ENCODE measurements at places on chromosomes 3 and 15. TPM values are rescaled to one million over a fixed set of nuclear protein-coding genes. Genes with fewer than 3 reads are reported as not detected.
A peak's percentile ranks its signal among the peaks of the same experiment; 100 is the strongest.

GRCh38 chr3:173733029-173733652 lies 335.6 kb downstream of the NLGN1 start:
- DNase-seq = peak; percentile 50

DNA sequence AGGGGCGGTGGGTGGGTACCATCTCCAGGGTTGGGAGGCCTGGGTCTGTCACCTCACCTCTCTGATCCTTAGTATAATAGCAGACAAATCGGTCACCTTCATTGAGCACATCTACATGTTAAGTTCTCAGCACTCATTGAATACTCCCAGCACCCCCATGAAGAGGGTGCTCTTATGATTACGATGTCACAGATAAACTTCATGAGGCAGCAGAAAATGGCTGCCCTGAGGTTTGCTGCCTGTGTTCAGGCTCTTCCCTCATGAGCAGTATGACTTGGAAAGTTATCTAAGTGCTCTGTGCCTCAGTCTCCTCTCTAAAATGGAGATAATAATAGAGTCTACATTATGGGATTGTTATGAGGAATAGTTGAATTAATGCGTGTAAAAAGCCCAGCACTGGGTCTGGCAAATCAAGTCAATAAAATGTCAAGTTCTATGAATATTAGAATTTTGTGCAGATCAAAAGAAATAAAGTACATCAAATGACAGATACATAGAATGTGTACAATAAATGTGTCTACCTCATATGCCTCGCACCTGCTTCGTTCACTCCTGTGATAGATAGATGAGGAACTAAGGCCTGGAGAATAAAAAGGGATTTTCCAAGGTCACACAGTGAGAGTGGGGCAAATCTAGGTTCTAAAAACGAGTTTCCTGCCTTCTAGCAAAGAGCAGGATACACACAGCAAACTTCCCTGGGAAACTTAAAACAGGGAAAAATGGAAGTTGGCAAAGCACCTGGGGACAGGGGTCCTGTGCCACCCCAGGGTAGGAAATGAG lies 142.2 kb upstream of the MRPS22 start:
- DNase-seq = no peak

- no peak for DNase-seq
These were observed 34.2 kb upstream of the TF start for GRCh38 chr3:133712017-133712416.

- DNase-seq = peak; percentile 28
These were observed 396.5 kb upstream of the GBE1 start for GRCh38 chr3:82157952-82158351.

- DNase-seq = no peak
These were observed 133.6 kb downstream of the PLD1 start for GRCh38 chr3:171676601-171677175.

DNA sequence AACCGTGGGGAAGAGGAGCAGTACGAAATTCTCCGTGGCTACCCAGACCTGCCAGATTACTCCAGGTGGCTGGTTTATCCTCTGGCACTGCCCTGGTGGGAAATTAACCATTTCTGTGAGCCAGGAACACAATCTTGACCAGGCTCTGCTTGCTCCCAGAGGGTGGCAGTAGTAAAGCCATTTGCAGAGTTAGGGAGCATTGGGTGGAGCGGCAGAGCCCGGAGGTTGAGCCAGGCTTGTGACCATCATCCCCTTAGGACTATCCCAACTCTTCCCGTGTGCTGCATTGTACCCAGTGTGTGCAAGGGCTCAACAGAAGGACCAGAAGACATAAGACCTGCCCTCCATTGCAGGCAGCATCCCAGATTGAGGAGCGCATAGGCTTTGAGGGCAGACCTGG lies 5.3 kb downstream of the KNG1 start:
- DNase-seq = peak; percentile 4

DNA sequence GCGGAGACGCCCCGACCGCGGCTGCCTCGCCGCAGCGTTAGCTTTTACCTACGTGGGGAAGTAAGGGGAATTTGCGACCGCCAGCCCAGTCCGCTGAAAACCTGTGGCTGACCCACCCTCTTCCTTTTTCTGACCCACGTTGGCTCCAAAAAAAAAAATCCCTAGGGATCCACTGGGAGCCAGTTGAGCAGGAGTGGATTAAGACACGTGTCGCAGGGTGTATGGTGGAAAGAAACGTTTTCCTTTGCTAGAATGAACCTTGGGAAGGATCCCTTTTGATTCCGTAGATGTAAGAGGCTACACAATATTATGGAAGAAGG lies 575 bp upstream of the PCYT1A start:
- peak; percentile 64 for DNase-seq

DNA sequence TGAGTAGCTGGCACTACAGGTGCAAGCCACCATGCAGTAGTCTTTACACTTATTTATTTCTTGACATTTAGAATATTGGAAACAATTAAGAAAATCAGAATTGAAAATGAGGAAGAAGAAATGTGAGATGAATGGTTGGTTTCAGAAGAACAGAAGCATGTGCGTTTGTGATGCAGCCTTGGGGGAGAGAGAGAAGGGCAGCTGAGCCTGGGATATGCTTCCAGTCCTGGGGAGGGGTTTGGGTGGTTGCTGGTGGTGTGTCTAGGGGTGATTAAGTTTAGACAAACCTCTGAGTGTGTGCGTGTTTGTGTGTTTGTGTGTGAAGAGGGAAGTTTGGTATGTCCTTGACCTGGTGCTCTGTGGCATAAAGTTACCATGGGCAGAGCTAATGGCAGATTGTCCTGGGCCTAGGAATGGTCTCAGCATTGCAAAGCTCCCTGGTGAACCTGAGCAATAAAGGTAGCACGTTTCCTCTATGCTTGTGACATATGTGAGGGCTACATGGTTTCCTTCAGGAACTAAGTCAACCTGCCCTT lies 35.6 kb downstream of the CTSH start:
- DNase-seq = no peak

- peak; percentile 79 for DNase-seq
These were observed 47.1 kb downstream of the DAPK2 start for GRCh38 chr15:63999177-63999576.

- DNase-seq = no peak
These were observed 40.8 kb downstream of the PPM1L start for GRCh38 chr3:160796813-160797164.

DNA sequence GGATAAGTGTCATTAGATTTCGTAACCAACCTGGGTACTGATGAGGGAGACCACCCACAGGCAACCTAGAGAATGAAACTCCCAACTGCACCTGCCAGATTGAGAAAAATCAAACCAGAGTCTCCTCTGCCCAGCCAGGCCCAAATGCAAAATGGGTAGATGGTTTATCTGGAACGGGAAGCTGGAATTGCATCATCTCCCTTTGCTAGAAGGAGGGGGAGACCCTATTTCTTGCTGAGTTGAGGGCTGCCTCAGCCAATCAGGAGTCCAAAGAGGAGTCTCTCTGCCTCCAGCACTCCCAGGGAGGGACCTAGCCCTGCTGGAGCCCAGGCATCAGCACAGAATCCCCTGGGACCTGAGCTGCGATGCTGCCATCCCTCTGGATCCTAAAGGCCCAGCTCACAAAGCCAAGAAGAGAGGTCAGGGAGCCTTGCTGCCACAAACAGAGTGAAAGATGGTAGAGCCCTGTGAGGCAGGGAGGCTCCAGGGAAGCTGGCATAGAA lies 8.1 kb downstream of the RMDN3 start:
- DNase-seq = no peak

GRCh38 chr15:75841626-75842025 lies 1.6 kb upstream of the UBE2Q2 start:
- no peak for DNase-seq

DNA sequence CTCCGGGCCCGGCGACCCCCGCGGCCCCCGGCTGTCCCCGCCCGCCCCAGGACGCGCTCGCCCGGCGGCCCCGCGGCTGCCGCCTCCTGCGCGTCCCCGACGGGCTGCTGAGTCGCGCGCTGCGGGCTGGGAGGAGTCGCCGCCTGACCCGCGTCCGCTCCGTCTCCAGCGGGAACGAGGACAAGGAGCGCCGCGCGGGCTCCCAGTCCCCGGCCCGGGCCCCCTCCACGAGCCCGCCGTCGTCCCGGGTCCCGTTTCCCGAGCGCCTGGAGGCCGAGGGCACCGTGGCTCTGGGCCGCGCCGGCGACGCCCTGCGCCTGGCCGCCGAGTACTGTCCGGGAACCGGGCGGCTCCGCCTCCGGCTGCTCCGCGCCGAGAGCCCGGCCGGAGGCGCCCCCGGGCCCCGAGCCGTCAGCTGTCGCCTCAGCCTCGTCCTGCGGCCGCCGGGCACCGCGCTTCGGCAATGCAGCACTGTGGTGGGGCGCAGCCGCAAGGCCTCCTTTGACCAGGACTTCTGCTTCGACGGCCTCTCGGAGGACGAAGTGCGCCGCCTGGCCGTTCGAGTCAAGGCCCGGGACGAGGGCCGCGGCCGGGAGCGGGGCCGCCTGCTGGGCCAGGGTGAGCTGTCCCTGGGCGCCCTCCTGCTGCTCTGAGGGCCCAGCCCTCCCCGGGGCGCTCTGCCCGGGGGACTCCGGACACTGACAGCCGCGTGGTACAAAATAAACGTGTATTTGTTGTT lies 1.5 kb downstream of the C2CD4A start:
- DNase-seq = peak; percentile 33

GRCh38 chr15:60935130-60935529 lies 294.0 kb downstream of the RORA start:
- DNase-seq = no peak

GRCh38 chr3:129530251-129530791 lies 1.9 kb downstream of the RHO start:
- DNase-seq = no peak

DNA sequence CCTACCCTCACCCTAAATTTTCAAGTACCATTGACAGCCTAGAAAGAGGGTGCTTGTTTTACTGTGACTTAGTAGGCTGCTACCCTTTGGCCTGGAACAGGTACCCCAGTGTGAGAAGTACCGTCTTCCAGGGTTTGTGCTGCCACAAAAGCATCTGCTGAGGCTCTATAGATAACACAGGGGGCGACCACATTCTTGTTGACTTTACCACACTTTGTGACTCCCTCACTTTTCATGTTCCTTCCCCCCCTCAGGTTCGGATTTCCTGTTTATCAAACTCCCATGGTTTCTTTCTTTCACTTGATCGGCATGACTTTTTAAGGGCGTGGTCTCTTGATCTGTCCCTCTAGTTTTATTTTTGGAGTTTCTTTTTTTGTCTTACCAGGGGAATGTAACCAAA lies 23.5 kb downstream of the EXOG start:
- DNase-seq = no peak

- no peak for DNase-seq
These were observed 393.9 kb upstream of the MCTP2 start for GRCh38 chr15:93837450-93837849.

GRCh38 chr3:112958811-112959560 lies 15.9 kb downstream of the CD200R1 start:
- DNase-seq = no peak

DNA sequence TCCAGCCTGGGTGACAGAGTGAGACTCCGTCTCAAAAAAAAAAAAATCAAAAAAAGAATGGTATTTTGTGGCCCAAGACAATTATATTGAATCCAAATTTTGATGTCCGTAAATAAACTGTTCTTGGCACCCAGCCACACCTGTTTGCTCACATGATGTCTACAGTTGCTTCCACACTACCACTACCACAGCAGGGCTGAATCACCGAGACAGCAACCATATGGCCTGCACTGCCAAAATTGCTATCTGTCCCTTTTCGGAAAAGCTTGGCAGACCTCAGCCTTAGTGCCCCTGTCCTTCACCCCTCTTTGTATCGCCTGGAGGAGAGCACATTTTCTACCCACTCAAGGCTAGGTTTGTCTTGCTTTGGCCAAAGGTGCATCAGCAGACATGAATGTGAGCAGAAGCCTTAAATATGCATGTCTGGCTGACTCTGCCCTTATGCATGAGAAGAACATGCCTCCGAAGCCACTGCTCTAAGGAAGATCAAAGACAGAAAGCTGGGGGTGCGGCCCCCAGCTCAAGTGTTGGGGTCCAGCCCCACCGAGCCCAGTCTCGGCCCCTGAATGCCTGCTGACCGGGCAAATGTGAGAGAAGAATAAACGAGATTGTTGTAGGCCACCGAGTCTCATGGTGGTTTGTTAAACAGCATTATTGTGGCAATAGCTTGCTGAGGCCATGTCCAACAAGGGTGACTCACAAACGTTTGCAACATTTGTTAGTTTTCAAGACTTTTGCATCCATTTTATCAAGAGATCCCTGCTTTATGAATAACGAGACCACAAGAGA lies 108.1 kb downstream of the TPRA1 start:
- peak; percentile 19 for DNase-seq

DNA sequence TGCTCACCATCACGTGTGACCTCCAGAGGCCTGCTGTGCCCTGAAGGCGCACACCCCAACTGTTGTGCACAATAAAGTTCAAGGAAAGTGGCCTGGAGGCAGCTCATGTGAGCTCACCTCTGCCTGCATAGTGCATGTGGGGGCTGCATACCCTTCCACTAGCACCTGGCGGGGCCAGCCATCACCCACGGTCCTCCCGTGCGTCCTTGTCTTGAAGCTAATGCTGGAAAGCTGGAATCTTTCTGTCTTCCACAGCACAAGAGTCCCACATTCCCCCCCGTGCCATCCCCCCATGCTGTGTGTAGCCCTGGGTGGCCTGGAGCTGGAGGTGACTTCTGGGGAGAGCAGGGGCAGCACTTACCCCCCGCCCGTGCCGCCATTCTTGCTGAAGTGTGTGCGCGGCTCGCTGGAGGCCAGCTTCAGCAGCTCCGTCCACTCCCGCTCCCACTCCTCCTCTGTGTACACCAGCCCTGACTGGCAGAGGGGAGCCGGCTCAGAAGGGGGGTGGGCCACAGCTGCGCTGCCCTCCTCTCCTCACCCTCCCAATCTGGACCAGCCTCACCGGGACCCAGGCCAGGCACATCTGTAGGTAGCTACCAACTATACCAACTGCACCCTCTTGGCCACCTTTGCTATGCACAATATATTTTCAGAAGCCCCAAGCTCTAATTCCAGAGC lies 199.5 kb downstream of the KLF13 start:
- DNase-seq = no peak

- DNase-seq = peak; percentile 32
These were observed 453.6 kb upstream of the THBS1 start for GRCh38 chr15:39127151-39127790.

The CFAP100 gene
- not detected for total RNA-seq

The RNF111 gene
- total RNA-seq = 14.0 TPM

The TM4SF18 gene
- 3.0 TPM for total RNA-seq

The CCR8 gene
- total RNA-seq = not detected

The GRK7 gene
- not detected for total RNA-seq

The CACNA1D gene
- not detected for total RNA-seq

The UROC1 gene
- not detected for total RNA-seq

The EAF2 gene
- 0.92 TPM for total RNA-seq

The GOLGA6L7 gene
- total RNA-seq = not detected

The ZBBX gene
- not detected for total RNA-seq

The MGLL gene
- total RNA-seq = 206 TPM

All from LHCN-M2 (cell line).